CMK (cell line): ENCODE measurements at places on chromosomes 12 and 14.

DNA sequence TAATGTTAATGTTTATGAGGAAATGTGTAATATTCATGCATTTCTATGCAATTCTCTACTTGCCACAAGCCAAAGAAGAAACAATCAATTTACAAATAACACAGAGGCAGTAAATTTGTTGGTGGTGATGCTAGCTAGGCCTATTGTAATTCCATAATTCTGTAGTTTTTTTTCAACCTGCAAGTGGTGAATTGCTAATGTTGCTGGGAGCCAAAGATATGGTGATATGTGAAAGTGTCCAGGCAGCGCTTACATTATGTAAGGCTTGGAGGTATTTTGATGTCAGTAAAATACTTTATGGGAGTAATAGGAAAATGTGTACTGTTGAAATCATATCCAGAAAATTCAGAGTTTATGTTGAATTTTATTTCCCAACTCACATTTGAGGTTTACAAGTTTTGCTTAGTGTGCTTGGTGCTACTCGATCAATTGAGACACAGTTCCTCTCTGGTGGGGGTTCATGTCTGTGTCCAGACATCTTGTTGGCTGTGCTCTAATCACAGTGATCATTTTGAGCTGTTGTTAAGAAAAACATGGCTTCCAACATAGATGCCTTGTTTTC lies 23.2 kb downstream of the TMTC2 start:
- DNase-seq, result no peak

DNA sequence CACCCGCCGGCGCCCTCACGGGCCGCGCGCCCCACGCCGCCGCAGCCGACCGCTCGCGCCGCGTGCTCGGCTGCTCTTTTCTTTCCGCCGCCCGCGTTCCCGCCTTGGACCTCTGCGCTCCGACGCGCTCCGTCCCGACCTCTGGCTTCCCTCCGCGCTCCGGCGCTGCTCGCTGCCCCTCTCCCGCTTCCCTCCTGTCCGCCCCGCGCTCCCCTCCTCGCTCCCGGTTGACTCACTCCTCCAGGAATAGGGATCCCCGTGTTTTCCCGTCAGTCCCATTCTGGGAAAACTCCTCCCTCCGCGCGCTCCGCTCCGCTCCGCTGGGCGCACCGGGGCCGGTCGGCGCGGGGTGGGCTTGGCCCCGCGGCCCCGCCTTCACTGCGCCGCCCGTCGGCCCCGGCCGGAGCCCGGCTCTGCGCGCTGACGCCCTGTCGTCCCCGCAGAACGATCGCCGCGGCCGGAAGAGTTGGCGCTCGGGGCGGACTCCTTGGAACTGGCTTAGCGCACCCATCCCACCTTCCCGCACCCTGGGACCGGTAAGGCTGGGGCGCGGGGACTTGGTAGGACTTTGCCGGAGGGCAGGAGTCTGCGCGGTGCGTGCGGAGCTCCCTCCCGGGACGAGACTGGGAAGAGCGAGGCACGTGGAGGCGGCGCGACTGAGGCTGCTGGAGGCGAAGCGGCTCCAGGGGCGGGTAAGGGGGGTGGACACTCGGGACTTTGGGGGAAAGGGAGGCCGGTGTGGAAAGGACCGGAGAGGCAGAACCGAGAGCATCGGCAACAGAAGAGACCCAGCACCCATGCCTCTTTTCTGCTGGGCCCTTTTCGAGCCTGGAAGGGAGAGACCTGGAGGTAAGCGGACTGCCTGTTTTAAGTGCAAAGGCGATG lies 550 bp downstream of the TEAD4 start:
- no peak for DNase-seq

GRCh38 chr12:105329926-105330282 lies 587 bp upstream of the C12orf75 start:
- DNase-seq, result no peak

GRCh38 chr14:67875175-67876006 lies 55.8 kb downstream of the RAD51B start:
- no peak for DNase-seq

DNA sequence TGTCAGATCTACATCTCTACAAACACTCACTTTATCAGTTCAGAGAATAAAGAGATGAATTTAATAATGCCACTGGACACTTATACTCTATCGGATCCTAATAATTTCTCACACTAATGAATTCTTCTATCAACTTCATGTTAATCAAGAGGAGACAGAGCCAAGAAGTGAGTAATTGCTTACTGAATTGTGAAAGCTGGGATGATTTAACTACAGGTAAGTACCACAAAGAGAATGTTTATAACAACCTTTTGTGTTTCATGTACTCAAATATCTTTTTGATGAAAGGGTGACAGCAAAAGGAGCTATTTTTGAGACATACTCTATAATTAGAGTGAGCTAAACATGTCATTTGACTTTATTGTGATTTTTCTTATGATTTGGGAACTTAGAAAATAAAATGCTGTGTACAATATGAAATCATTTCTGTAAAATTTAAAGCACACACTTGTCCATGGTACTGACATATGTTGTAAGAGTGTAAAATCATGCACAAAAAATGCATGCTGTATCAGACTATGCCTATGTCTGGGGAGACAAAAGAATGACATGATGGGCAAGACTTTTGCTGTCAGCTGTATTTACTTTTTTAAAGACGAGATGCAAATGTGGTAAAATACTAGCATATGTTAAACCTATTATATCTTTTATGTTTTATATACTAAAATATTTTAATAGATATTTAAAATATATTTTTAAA lies 361.2 kb downstream of the CCER1 start:
- no peak for DNase-seq
